ENCODE measurements at places on chromosomes 3 and 15.

- no peak for DNase-seq
Measured at GRCh38 chr3:186583831-186584230, 13.3 kb downstream of the DNAJB11 start.

DNA sequence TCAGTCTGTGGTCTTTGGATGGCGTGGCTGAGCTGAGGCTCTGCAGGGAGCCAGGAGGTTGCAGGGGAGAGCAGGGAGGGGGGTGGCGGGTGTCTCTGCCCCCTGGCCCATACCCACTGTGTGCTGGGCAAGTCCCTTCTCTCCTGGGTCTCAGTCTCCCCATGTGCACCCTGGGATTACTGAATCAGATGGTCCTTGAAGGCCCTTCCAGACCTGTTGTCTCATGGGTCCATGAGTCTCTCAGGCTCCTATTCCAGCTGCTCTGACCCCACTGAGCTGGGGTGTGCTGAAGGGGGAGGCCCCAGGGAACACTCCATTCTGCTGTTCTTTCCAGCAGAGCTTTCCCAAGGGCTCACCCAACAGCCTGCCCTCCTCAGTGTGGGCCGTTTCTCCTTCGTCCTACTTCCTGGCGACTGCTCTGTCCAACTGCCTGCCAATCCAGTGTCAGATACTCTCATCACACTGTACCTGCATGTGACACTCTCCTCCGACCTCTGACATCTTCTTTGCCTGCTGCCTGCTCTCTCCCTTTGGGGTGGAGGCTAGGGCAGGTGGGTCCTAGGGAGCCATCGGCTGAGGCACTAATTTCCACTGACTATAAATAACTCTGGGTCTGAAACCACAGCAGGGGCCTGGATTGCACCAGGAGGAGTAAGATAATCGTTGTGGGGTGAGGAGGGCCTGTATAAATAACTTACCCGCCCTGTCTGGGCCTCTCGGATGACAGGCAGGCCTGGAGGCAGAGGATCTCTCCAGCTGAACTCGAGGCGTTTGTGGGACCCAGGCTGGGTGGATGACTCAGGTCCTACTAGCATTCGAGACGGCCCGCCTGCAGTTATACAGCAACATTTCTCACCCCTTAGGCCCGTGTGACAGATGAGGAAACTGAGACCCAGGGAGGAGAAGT is 67.1 kb downstream of the ATP2B2 start:
- no peak for DNase-seq

GRCh38 chr15:72706266-72706665 is 20.3 kb downstream of the BBS4 start:
- DNase-seq: no peak

GRCh38 chr3:100913870-100914648 is 79.2 kb downstream of the ABI3BP start:
- DNase-seq: no peak

DNA sequence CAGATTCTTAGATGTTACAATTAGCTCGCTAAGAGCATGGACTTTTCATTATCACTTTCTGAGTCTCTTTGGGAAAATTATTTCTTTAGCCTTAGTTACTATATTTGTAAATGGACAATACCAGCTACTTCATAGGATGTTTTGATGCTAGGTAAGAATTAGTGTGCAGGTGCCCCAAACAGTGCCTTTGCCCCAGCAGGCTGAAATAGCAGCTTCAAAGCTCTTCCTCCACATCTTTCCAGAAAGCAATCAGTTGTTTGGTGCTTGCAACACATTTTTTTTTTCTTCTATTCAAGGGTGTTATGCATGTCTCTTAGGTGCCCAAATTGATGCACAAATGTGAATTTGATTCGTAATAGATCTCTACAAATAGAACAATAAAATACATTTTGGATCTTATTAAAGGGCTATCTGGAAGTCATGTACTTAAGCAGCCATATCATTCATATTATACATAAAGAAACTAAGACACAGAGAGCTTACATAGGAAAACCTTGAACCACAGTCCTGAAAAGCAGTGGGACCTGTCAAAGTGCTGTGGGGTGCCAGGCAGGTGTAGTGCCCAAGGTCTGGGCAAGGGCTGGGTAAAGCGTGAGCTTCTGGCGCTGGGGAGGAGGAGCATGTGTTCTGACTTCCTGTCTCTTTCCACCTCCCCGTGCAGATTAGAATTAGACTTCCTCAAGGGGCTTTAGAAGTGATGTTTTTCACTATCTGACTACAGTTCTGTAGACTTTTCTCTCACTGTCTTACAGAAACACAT is 62.9 kb downstream of the FNDC3B start:
- no peak for DNase-seq

GRCh38 chr3:78894787-78895186 is 873.0 kb downstream of the ROBO1 start:
- no peak for DNase-seq

DNA sequence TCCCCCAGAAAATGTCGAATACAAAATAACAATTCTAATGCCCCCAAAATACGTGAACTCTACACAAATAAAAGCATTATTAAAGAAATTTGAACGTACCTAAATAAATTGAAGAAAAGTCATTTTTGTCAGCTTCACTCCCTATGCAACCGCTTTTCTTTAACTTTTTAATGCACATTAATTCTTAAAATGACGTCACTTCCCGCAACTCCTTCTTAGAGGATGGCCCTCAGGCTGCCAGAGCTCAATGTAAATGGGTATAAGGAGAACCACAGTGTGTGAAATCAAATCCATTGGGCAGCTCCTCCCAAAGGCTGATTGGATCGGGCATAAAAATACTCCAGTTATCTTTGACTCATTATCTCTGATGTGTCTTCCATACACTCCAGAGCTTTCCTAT is 736.9 kb downstream of the GBE1 start:
- DNase-seq: no peak

- no peak for DNase-seq
Measured at GRCh38 chr3:111112913-111113312, 41.3 kb downstream of the NECTIN3 start.

GRCh38 chr3:114384558-114384903 is 90.7 kb downstream of the TIGIT start:
- DNase-seq: no peak

- DNase-seq: no peak
Measured at GRCh38 chr3:170049146-170050000, 11.6 kb downstream of the GPR160 start.

- DNase-seq: no peak
Measured at GRCh38 chr3:153789380-153789779, 331.8 kb upstream of the ARHGEF26 start.

GRCh38 chr15:79195239-79195638 is 87.3 kb upstream of the ANKRD34C start:
- no peak for DNase-seq

Data from DMS79 (cell line).